Stimulated activated CD4-positive, alpha-beta T cell treated with anti-CD3 and anti-CD28 coated beads, Interleukin-2, amount 100 ng/mL, for 4 hours (primary cell): ENCODE measurements at places on chromosomes 7 and 10.

DNA sequence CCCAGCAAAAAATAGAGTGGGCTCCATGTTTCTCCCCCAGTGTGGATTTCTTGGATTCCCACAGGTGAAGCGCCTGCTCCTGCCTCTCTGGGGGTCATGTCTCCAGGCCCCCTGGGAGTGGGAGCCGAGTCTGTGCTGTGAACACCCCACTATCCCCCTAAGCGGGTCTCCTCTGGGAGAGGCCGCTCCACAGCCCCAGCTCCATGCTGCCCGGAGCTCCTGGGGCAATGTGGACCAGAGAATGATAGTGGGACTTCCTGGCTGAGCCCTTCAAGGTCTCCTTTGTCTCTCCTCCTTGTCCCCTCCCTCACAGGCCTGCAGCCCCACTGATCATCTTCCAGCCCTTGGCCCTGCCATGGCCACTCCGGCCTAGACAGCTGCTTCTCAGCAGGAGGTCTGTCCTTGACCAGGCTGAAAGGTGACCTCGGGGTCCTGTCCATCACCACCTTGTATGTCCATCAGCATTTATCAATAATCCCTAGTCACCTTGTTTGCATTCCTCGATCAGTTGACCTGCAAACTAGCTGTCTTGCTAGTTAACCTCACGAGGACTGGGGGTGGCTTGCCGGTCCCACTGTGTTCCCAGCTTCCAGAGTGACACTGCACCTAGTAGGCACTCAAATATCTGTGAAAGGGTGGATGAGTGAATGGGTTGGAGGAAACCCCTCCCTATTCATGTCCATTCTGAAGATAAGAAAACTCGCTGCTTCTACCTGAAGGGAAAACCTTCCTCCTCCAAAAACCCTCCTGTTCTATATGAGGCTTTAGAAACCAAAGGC is 776 bp upstream of the CALML3 start:
- no peak for DNase-seq

DNA sequence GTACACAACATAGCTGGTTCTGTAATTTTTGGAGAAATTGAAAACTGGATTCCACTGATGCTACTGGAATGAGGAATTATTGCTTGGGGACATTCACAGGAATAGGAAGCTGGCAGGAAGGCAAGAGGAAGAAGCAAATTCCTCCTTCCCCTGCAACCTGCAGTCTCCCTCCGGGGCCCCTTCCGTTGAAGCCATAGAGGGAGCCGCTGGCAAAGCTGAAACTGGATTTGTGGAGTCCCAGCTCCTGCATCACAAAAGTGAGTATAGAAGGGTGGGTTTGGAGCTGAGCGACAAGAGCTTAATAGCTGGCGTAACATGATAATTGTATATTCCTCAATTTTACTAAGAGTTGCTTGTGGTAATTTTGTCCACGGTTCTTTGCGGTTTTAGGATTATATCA is 190.8 kb downstream of the ADRA2A start:
- DNase-seq, result no peak

GRCh38 chr10:106504536-106504935 is 660.0 kb downstream of the SORCS1 start:
- DNase-seq, result no peak

GRCh38 chr10:23505797-23506465 is 67.1 kb downstream of the OTUD1 start:
- DNase-seq, result no peak

GRCh38 chr10:124343351-124344265 is 75.1 kb downstream of the OAT start:
- DNase-seq, result no peak

- no peak for DNase-seq
Observed at GRCh38 chr10:75954486-75954885, 523.1 kb downstream of the LRMDA start.

DNA sequence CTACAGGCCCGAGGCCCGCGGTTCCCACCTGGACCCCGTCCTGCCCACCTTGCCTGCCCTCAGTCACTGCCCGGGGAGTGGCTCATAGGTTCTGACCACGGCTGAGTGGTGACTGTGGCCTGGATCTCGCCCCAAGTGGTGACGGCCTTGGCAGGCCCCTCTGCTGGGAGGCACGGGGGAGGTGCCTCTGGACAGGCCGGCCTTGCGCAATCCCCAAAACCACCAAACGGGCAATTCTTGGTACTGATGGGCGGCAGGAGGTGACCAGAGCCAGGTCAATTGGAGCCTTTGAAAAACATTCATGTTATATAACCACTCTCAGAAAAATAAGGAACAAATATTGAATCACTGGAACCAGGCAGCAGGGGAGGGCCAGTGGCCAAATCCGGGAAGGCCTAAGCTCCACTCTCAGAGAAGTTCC is 83.4 kb downstream of the PRKAG2 start:
- DNase-seq, result no peak

GRCh38 chr10:17307123-17307522 is 79.1 kb downstream of the VIM start:
- DNase-seq, result no peak

- no peak for DNase-seq
Observed at GRCh38 chr10:128759174-128759573, 633.0 kb upstream of the MKI67 start.

- no peak for DNase-seq
Observed at GRCh38 chr10:113541549-113541927, 11.3 kb upstream of the HABP2 start.

- no peak for DNase-seq
Observed at GRCh38 chr10:7458556-7458955, 47.7 kb upstream of the SFMBT2 start.

DNA sequence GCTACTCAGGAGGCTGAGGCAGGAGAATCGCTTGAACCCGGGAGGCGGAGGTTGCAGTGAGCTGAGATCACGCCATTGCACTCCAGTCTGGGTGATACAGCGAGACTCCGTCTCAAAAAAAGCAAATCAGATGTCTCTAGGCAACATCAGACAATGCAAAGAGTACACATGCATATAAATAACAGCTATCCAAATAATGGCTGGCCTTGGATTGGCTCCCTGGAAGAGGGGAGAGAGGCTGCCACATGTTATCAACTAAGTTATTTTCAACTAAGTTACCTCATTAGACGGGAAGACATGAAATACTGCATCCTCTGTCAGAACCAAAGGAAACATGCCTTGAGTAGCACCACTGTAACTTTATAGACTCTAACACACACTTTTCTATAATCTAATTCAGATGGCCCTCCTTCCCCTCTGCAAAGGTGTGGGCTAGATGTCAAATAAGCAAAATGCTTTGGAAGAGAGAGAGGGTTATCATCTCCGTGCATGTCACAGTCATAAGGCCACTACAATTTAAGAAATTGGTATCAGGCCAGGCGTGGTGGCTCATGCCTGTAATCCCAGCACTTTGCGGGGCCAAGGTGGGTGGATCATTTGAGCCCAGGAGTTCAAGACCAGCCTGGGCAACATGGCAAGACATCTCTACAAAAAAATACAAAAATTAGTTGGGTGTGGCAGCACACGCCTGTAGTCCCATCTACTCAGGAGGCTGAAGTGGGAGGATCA is 22.5 kb upstream of the SPOCK2 start:
- no peak for DNase-seq

GRCh38 chr10:77531441-77532001 is 106.1 kb downstream of the KCNMA1 start:
- no peak for DNase-seq

DNA sequence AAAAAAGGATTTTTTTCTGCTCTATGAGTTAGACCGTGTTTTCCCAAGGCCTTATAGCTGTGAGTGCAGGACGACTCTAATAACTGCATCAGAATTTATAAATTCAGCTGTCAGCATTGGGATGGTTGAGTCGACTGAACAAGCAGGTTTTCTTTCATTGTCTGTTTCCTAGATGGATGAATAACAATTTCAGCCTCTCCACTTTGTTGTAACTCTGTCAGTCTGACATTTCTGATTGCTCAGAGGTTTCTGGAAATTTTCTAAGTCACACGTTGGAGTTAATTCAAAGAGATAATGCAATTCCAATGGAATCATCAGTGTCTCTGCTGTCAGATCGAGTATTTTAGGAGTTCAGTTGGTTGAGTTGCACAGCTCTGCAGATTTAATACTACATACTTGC is 159.2 kb downstream of the CHN2 start:
- no peak for DNase-seq

DNA sequence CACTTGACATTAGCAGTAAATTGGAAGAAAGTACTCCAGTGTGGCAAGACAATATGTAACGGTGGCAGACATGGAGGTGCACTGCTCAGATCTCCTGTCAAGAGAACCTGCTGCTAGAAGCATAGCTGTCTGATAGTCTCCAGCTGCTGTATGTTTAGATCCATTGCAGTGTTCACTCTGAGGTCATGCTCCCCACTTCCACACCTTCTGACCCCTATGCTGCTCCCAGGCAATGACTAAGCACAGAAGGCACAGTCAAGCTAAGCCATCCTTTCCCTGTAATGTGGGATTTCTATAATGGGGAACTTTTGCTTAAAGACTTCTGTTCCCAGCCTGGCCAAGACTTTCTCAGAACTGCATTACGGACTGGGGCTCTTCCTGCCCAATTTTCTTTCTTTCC is 315.8 kb downstream of the HPSE2 start:
- no peak for DNase-seq

GRCh38 chr10:13871011-13871410 is 284.2 kb downstream of the PRPF18 start:
- no peak for DNase-seq

- no peak for DNase-seq
Observed at GRCh38 chr7:1415389-1415990, 43.8 kb downstream of the MICALL2 start.

- DNase-seq, result no peak
Observed at GRCh38 chr10:119932631-119933030, 40.1 kb downstream of the SEC23IP start.

DNA sequence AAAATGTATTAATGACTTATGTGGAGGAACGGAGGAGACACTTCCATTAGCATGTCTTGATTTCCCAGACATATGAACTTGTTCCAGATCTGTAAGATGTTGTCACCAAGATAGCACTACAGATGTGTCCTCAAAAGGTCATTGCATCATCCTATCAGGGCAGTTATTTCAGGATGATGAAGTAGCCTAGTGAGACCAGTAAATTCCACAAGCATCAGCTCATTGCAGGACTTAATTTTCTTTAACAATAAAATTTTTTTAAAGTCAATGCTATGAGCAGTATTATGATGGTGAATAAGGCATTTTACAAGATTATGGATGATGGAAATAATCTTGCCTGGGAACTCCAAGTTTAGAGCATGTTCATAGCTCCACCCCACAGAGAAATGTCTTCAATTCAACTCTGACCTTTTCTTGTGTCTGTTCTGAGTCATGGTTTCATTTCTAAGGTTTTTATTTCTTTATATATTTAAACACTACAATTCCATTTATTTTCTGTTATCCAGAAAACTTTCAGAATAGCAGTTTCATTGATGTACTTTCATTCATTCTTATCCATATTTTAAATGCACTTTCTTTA is 1203.3 kb upstream of the CELF2 start:
- no peak for DNase-seq

- no peak for DNase-seq
Observed at GRCh38 chr7:30697719-30698460, 15.6 kb upstream of the CRHR2 start.

DNA sequence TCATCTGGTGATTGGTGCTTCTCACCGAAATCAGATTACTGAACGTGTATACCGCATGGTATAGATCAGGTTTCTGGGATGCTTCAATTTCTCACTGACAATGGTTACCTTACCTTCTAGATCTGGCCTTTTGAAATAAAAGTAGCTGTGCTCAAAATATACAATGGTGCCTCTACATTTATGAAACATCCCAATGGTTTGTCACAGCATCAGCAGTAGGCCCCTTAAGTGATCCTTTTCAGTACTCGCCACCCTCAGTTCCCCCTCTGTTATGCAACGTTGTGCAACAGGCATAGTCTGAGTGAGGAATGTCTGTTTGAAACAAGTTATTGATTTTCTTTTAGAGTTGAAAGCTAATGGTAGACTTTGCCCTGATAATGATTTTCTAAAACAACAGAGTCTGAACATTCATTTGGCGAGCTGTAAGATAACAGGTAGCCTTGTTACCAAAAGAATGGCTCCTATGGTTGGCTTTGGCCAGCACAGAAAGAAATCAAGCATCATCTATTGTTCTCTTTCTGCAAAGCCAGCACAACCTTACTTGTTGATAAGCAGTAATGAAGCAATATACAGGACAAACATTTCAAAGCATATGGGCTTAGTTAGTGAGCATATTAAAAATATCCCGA is 693.9 kb downstream of the PARD3 start:
- no peak for DNase-seq

DNA sequence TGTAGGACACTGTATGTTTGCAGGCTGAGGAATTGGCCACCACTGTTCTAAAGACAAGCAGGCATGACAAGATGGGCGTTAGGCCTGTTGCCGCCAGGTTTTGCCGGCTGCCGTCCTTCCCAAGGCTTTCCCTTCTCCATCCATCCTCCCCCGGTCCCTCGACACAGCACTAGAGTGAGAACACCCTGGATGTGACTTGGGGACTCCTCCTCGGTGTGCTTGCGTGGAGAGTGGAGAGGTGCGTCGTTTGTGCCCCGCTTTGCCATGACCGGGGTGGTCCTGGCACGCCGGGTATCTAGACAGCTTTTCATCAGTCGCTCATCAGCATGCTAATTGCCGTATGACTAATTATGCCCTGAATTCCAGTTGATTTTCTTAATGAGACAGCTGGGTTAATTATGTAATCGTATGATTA is 206.6 kb upstream of the SH2B2 start:
- no peak for DNase-seq

DNA sequence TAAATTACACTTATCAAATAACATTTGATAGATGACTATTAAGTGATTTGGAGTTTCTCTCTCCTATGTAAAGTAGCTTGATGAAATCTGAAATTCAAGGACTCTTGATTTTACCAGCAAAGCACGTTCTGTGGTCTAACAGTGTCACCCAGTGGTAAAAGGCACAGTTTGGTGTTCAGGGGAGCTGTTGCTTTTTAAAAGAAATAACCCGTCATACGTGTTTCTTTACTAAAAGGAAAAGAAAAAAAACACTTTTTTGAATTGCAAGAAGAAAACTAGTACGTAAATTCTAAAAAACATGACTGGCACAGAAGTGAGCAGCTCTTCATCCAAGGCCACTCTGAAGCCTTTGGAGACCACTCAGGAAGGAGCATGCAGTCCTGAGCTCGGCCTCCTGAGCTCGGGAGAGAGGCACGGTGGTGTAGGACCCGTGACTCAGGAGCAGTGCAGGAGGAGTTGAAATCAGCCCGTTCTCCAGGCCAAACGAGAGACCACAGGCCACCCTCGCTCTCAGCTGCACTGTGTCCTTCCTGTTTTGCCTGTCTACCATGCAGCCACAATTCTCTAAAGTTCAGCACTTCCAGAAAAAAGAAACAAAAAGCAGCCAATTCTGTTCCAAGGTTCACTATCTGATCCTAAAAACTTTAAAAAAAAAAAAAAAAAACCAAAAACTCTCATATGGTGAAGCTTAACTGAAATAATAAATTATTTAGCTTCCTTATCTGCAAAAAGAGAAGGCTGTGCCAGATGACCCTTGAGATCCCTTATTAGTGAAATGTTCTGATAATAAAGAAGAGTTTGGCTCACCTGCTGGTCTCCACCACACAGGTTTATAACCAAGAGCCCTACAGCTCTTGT is 212.6 kb upstream of the FRMD4A start:
- no peak for DNase-seq
